CD14-positive monocyte (primary cell): ENCODE measurements at places on chromosomes 3 and 15. TPM values are rescaled to one million over a fixed set of nuclear protein-coding genes. Genes with fewer than 3 reads are reported as not detected.

The CISH gene
- polyA plus RNA-seq: 6.2 TPM

The GREM1 gene
- not detected in 2 replicates for polyA plus RNA-seq

The PLA1A gene
- polyA plus RNA-seq: 0.10 and 0.36 TPM in 2 replicates

The FETUB gene
- polyA plus RNA-seq: not detected in 2 replicates

The GOLGA6L10 gene
- polyA plus RNA-seq: 0.08 and 0.12 TPM in 2 replicates

The ILDR1 gene
- 0.19 and 0.20 TPM in 2 replicates for polyA plus RNA-seq

The UPK1B gene
- not detected for polyA plus RNA-seq

The SV2B gene
- not detected for polyA plus RNA-seq

The CACNA1D gene
- polyA plus RNA-seq: 0.50 and 1.2 TPM in 2 replicates

The C3orf49 gene
- polyA plus RNA-seq: not detected in 2 replicates

The CHDH gene
- not detected for polyA plus RNA-seq

The DET1 gene
- 0.88 TPM for polyA plus RNA-seq

The ATOSA gene
- 6.2 and 15.9 TPM in 2 replicates for polyA plus RNA-seq

The DAZL gene
- not detected for polyA plus RNA-seq

The SEMA6D gene
- not detected for polyA plus RNA-seq

The ATP13A4 gene
- 0.03 and 0.08 TPM in 2 replicates for polyA plus RNA-seq

The ZSCAN2 gene
- 1.7 TPM for polyA plus RNA-seq

The PLS1 gene
- polyA plus RNA-seq: not detected
